ENCODE measurements at places on chromosomes 2 and 18.

- DNase-seq = no peak
These were observed 7.6 kb upstream of the BMP10 start for GRCh38 chr2:68878753-68879152.

GRCh38 chr2:85765081-85765731 lies 11.4 kb downstream of the ATOH8 start:
- no peak for DNase-seq

- DNase-seq = no peak
These were observed 1110.6 kb upstream of the ACVR2A start for GRCh38 chr2:146734042-146734820.

- DNase-seq = no peak
These were observed 36.6 kb downstream of the CYB5A start for GRCh38 chr18:74255131-74255616.

DNA sequence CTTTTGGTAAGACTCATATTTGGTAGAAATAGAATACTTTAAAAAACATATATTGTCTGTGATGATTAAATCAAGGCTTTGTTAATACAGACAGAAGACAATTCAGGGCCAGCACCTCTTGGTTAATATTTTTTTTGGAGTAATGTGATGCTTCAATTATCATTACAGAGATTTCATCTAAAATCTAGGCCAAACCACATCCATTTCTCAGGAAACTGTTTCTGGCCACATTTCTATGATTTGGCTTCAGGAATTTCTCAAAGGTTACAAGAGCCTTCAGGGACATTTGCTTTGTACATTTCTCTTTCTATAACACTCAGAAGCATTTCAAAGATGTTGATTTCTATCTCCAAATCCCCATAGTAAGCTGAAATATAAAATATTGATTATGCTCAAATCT lies 614.9 kb downstream of the LRP1B start:
- DNase-seq = no peak

DNA sequence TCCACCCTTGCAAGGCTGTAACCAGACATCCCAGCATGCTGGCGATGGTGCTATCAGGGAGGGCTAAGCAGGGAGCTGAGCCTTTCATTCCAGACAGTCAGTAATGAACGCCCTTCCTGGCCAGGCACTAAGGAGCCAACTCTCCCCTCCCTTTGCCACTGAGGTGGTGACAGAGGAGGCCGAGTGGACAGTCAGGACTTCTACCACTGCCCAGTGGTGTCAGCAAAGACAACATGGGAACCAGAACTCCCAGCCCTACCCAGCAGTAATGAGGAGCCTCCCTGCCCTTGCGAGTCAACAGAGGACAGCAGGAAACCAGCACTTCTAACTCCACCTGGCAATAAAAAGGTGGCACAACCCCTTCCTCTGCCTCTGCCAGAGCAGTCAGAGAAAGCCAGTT lies 68.6 kb downstream of the ZAP70 start:
- no peak for DNase-seq

DNA sequence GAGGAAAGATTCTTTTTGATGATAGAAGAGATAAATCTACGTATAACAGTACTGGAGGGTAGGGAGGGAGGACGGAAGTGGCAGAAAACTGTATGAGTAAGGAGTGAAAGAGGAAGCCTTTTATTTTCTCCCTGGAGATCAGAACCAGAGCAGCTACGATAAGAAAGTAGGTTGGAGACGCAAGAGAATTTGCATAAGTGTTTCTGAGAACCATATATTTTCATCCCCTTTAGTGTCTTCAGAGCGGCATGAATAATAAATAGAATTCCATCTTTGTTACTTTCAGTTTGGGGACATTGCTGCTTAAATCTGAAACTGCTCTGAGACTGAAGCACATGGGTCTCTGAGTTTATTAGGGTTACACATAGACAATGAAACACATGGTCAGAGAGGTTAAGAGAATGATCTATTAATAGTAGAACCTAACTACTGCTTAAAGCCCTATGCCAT lies 230.2 kb upstream of the TNP1 start:
- DNase-seq = no peak

GRCh38 chr2:196314780-196315179 lies 143.4 kb upstream of the STK17B start:
- DNase-seq = no peak

- DNase-seq = no peak
These were observed at the start of gene FHL2 for GRCh38 chr2:105398336-105399206. Gene FHL2, minus strand, starts transcription at chr2:105399051. Its CDS starts 12,535 bp downstream, at chr2:105386516.

DNA sequence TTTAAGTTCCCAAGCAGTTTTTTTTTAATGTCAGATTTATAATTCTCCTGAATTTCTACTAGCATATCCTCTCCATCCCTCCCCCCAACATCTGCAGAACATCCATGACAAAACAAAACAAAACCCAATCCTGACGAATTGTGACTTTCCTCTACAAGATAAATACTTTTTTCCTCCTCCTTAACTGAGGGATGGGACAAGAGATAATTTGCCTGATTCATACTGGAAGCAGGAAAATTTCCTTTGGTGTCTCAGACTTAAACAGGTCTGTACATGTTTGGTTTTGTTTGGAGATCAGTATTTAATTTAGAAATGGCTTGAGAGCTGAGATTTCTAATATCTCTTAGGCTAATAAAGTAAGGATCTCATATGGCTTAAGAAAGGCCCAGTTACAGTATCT lies 2.2 kb downstream of the CAVIN2 start:
- no peak for DNase-seq

DNA sequence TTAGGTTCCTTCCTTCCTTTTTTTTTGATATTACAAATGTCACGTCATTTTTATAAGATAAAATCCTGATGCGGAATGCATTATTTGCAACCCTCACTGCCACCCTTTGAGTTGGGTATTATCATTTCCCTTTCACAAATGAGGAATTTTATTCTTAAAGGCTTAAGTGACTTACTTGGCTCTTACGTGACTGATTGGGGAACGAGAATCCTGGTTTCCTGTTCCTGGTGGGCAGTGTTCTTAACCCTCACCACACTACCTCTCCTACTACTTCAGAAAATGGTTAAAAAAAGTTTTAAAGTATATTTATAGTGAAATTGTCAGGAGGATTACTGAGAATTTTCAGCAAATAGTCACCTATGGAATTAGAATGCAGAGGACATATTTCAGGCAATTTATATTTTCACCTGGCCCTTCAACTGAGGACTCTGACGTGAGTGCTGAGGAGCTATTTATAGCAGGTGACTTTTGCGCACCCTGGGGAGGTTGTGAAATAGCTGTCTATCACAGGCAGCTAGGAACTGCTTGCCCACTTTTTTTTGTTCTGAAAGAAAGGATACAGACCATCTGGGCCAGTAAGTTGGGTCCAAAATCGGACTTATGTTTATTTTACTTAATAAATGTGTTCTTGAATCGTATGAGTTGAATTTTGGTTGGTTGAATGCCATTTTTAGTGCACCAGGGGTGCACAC lies 18.7 kb upstream of the RASGRP3 start:
- DNase-seq = no peak

GRCh38 chr2:80292474-80292873 lies 12.1 kb downstream of the LRRTM1 start:
- DNase-seq = no peak

GRCh38 chr18:5395860-5396448 lies 100.4 kb upstream of the ZBTB14 start:
- no peak for DNase-seq

- DNase-seq = no peak
These were observed 225.8 kb downstream of the CELF4 start for GRCh38 chr18:37339701-37340215.

DNA sequence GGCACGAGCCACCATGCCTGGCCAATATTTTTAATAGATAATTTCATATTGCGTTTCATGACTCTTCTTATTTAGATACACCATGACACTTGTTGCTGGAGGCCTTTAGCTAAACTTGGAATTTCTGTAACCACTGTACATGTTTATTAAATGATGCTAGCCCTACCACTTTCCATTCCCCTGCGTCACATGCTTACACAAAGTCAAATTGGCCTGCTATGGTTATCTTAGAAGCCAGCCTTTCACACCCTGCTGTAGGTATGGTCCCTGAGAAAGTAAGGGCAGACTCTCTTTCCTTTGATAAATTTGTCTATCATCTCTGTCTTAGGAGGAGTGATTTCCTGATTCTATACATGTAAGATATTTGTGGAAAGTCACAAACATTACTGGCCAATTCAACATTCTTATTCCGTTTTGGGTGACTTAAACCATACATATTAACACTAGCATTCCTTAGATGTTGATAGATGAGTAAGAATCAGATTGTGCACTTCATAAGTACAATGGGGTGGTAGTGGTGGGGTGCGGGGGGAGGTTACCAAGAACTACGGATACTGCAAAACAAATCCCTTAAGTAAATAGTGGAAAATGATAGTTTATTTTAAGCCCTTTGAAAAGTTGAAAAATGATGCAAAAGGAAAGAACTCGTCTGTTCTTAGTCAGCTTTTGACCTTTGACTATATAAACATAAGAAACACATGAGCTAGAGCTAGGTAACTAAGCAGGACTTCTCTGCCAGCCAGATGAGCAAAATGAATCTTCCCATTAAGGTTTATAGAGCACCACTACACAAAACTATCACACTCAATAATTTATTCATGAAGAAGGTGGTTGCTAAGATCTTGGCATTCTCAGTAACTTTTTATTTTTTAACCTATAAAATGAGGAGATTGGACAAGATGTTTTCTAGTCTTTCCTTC lies 7.9 kb upstream of the NDUFV2 start:
- no peak for DNase-seq

DNA sequence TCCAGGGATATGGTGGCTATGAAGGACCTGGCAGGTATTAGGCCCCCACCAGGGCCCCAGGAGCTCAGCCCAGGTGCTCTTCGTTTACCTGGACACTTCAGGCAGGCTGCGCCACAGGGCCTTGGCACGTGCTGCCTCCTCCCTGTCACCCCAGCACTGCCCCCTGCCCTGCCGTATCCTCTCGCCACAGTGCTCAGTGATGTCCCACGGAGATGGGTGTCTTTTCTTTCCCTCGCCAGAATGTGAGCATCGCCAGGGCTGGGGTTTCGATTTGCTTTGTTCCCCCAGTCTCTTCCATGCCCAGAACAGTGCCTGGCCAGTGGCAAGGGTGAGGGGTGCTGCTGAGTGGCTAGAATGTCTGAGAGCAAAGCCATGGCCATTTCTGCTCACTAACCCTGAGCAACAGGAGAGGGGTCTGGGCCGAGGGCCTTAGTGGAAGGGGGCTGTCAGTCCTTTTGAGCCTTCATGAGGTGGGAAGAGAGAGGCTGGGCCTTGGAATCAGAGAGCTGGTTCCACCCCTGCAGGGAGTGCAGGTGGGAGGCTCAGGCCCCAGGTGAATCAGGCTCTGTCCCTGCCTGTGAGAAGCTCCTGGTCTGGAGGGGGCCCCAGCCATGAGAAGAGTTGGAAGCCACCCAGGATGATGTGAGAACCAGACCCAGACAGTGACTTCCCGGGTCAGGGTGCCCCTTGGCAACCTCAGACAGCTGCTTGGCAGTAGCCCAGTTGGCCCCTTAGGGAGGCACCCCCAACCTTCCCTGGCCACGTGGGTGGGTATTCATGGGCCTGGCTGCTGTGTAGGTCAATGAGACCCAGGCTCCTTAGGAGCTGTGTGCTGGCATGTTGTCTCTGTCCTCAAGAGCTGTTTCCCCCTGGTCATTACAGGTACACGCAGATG lies 129.9 kb upstream of the HS6ST1 start:
- no peak for DNase-seq

- DNase-seq = no peak
These were observed 33.4 kb downstream of the ITGA6 start for GRCh38 chr2:172460780-172461201.

GRCh38 chr18:574865-575645 lies 5.1 kb upstream of the CETN1 start:
- no peak for DNase-seq

DNA sequence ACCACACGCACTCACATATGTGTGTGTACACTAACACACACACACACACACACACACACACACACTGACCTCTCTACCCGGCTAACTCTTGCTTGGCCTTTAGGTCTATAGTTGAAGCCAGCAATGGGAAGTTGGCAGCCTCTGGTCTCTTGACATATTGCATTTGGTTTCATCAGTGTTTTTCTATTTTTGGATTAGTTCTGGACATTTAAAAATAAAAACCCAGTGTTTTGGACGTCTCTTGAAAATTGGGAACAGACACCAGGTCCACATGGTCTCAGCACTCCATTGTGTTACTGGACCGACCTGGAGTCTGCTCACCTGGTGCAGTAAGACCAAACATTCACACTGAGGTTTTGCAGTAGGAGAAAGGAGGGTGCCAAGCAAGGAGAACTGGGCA lies 50.4 kb upstream of the AFF3 start:
- no peak for DNase-seq

GRCh38 chr2:45470531-45470930 lies 140.5 kb downstream of the SRBD1 start:
- DNase-seq = no peak

DNA sequence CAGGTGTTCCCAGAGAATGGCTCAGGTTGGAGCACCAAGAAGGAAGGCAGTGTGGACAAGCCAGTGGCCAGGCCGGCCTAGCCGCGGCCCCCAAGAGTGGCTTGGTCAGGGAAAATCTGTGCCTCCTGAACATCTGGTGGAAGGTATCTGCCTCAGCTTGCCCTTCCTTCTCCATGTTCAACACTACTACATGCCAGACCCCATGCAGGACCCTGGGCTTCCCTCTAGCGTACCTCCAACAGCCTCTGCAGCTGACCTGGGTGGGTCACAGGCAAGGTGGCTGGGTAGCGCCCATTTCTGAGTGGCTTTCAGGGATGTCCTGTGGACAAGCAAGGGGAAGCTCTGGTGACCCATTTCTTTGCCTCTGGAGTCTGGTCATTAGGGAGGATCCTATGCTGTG lies 7.7 kb downstream of the WNT10A start:
- no peak for DNase-seq

DNA sequence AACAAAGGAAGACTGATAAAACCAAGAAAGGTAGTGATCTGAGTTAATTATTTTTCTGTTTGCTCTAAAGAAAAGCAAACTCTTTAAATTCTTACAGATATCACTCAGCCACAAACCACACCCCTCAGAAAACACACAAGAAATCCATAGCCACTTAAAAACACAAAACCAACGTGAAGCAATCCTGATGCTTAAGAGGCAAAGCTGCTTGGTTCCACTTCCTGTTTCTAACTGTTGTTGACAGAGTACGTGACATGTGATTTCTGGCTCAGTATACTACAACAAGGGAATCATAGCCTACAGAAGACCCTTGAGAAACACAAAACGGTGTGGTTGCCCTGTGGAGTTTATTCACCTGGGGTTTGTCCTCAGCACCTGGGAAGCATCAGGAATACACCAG lies 240.9 kb upstream of the APCDD1 start:
- DNase-seq = no peak

DNA sequence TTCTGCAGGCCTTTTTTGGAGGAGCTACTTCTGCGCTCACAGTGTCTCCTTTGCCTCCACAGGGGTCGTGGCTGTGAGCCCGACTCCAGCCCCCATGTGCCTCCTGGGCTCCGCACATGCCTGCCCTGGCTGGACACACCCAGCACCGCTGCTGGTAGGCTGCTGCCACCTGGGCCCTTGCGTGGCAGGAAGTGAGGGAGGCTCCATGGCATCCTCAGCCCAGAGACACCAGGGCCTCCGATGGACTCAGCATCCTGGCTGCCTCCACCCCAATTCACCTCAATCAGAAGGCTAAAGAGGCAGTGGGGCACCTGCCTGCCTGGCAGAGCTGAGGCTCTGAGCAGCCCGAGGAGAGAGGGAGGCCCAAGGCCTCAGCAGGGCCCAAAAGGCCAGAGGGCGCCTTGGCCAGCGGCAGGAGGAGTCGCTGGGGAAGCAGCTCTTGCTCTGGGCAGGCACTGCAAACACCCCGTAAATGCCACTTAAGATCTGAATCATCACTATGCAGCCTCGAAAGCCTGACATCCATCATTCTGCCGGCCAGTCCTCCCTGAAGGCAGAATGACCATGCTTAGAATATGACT lies 68.3 kb upstream of the OTOS start:
- no peak for DNase-seq

GRCh38 chr2:69456950-69457445 lies 19.8 kb upstream of the NFU1 start:
- DNase-seq = no peak
